ENCODE measurements at places on chromosomes 13 and 19.

GRCh38 chr19:6062274-6062673, 48.0 kb downstream of the RFX2 start:
- DNase-seq = peak; percentile 73

- DNase-seq = no peak
Observed at GRCh38 chr19:34480971-34481841, at the start of gene WTIP. TSS of gene WTIP (plus strand) at chr19:34481758. CDS start at chr19:34481975, 217 bp downstream.

GRCh38 chr13:21670006-21670882, 629 bp upstream of the FGF9 start:
- DNase-seq = peak; percentile 25

DNA sequence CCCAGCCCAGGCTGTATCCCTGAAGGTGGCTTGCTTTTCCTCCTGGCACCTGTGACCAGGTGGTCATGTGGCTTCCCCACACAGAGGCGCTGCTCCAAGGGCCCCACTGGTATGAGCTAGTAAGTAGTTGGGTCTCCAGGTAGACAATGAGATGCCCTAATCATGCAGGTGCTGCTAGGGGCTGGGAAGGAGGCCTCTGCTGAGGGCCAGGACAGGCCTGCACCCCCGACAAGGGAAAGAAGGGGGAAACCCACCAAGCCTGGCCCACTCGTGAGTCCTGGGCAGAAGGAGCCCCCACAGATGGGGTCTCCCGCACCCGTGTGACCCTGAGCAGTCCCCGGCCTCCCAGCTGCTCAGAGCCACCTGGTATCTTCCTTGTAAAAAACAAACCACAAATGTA, 13.2 kb downstream of the PEX11G start:
- no peak for DNase-seq

- no peak for DNase-seq
Observed at GRCh38 chr13:113744197-113745000, 14.6 kb upstream of the TMEM255B start.

GRCh38 chr19:1943661-1944087, 2.7 kb downstream of the CSNK1G2 start:
- no peak for DNase-seq

DNA sequence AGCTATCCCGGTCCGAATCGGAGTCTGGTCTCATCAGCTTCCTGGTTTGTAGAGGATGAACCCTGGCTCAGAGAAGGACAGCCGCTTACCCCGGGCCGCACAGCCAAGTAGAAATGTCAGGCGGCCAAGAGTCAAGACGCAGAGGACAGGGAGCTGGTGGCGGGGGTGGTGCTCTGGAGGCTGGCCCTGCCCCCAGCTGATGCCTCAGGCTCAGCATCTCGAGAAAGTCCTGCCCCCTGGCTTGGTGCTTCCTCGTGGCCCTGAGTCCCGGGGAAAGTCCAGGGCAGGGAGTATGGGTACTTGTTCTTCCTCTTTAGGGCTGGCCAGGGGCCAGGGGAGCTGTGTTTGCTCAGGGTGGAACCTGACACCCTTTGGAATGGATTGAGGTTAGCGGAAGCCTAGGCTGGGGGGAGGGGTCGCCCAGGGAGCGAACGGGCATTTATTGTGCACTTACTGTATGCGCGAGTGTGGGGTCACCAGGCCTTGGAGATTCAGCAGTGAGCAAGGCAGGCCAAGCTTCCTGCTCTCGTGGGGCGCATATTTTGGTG, 2.2 kb downstream of the TJP3 start:
- no peak for DNase-seq

DNA sequence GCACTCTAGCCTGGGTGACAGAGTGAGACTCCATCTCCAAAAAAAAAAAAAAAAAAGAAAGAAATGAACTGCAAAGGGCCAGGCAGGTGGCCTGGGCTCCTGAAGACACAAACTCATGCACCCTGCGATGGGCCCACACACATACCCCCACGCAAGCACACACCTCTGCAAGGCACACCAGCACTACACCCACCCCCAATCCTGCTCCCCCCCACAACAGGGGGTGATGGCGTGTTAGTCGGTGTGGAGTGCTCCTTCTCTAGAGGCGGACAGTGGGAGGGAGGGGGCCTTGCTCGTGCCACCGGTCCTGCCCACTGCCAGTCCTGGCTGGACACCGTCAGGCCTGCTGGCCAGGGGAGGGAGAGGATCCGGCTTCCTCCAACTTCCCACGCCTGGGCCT, 1.6 kb upstream of the SLC8A2 start:
- DNase-seq = no peak

- no peak for DNase-seq
Observed at GRCh38 chr13:27679896-27680295, 58.2 kb downstream of the POLR1D start.

- DNase-seq = no peak
Observed at GRCh38 chr19:15396436-15396835, 16.8 kb upstream of the AKAP8 start.

DNA sequence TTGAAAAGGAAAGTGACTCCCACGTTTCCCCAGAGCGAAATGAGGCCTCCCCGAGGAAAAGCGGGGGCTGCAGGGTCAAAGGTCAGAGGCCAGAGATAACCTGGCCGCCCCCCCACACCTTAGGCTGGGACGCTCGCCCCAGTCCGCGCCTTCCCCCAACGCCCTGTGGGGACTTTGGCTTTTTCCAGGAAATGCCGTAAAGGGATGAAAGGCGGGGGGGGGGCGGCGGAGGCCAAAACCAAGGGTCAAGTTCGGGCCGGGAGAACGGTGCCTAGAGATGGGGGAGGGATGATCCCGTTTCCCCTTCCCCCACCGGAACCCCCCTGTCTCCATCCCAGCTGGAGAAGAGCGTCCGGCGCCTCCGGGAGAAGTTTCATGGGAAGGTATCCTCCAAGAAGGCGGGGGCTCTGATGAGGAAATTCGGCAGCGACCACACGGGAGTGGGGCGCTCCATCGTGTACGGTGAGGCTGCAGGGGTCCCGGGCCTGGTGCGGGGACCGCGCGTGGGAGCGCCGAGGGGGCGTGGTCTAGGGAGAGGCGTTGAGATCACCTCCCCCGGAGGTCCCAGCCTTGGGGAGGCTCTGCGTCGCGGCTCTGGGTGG, 575 bp downstream of the SHFL start:
- no peak for DNase-seq

DNA sequence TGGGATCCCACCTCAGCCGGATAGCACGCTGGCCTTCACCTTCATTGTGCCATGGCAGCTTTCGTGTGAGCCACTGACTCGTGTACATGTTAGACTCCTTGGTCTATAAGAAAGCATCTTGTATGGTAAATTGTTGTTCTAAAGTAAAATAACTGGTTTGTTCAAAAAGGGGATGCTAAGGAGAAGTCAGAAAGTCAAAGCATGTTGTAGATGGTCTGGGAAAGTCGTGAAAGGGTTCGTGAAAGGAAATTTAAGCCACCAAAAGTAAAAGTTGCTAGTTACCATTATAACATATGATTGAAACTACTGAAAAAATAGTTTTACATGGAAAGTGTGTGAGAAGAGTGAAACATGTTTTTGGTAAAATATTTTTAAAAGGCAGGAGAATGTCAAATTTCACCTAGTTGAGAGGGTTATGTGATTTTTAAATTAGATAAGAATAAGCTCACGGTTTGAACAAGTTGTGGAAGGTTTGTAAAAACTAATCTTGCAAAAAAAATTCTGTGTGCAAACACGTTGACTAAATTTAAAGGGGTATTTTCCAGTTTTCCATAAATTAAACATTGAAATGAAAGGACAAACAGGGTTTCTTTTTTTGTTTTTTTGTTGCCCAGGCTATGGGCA, 23.4 kb downstream of the DPRX start:
- DNase-seq = no peak

DNA sequence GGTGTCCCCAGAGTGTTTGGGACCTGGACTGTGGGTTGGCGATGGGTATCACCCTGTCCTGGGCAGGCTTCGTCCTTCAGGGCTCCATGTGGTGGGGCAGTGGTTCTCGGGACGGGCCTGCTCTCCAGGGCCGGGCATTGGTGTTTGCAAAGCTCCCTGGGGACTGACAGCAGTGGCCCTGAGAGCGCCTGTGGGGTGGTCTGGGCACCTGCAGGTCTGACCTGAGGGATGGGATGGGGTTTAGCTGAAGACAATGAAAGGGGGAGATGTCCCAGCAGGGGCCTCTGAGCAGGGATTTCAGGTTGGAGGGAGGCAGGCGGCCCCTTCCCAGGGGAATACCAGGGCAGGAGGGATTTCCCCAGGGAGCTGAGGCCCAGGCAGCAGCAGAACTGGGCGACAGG, 68.3 kb upstream of the MCF2L start:
- DNase-seq = no peak

DNA sequence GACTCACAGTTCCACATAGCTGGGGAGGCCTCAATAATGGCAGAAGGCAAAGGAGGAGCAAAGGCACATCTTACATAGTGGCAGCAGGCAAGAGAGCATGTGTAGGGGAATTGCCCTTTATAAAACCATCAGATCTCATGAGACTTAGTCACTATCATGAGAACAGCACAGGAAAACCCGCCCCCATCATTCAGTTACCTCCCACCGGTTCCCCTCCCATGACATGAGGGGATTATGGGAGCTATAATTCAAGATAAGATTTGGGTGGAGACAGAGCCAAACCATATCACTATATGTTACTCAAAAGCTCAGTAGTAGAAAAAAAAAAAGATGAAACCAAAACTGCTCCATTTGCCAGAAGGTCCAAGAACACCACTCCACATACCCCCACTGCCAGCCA, 58.5 kb downstream of the DNAJC15 start:
- no peak for DNase-seq

GRCh38 chr19:28170066-28170465, 1042.9 kb downstream of the UQCRFS1 start:
- DNase-seq = no peak

- DNase-seq = no peak
Observed at GRCh38 chr19:45395821-45396617, 8.8 kb downstream of the PPP1R13L start.

DNA sequence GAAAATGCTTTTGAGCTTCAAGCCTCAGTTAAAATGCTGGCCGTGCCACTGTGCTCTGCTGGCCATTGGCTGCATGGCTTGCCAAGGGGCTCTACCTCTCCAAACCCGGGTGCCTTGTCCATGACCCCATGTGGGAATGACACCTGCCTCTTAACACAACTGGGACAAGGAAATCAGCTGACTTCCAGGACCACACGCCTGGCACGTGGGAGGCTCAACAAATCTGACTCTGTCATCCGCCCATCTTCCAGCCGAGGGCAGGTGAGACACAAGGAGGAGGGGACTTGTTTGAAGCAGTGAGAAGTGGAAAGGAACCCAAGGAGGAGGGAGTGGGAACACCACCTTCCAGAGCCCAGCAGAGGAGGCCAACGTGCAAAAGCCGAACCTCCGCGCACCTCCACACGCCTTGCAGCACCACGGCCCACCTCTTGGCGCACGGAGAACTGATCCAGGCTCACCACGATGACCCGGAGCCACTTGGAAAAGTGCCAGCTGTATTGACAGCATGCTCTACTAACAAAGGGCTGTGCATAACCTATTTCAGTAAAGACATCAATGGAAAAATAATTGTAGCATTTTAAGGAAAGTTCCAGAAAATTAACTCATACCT, 38.3 kb downstream of the COL4A1 start:
- no peak for DNase-seq

- DNase-seq = no peak
Observed at GRCh38 chr13:92602560-92602959, 624.0 kb upstream of the GPC6 start.

DNA sequence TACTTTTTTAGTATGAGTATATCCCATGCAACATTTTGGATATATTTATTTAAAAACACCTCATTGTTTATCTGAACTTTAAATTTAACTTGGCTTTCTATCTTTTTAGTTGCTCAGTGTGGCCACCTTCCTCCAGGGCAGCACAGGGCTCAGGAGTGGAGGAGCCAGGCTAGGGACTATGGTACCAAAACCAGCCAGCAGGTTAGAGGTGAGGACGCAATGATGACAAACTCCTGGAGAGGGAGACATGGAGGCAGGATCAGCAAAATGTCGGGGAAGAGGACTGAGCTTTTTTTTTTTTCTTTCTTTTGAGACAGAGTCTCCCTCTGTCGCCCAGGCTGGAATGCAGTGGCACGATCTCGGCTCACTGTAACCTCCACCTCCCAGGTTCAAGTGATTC, 29.6 kb upstream of the CALM3 start:
- DNase-seq = no peak

Measured in T-helper 22 cell (primary cell).